Putamen (tissue), 1 donor: ENCODE measurements at places on chromosomes 7 and 10.

GRCh38 chr7:116231949-116232348 lies 21.6 kb downstream of the TES start:
- DNase-seq: no peak

DNA sequence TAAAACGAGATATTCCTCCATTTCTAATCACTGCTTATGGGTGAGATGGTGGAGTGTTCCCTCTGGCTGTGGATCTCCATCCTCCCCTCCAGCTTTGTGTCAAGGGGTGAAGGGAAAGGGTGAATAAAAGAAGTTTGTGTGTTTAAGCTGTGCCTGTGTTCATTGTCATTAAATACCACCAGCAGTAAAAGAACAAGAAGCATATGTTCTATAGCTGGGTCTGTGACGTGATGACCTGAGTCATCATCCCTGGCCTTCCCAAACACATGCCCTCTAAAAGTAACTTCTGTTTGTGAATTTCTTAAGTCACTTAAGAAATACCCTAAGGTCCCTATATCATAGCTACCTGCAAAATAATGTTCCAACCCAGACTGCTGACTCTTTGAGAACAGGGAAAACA lies 104.9 kb downstream of the PPP1R17 start:
- DNase-seq: no peak

DNA sequence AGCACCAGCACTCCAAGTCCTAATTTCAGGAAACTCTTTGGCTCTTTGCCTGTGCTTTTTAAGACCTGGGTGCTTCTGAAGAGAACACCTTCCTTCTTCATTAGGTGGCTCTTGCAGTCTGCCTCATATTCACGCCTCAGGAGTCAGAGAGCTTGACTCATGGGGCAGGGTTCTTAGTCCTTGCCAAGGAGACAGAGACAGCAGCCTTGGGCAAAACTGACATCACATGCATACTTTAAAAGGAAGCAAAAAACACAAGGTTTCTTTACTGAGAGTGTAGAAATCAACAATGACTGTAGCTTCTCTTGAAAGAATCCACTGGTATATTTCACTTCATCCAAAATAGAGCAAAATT lies 780.6 kb downstream of the INHBA start:
- DNase-seq: no peak

DNA sequence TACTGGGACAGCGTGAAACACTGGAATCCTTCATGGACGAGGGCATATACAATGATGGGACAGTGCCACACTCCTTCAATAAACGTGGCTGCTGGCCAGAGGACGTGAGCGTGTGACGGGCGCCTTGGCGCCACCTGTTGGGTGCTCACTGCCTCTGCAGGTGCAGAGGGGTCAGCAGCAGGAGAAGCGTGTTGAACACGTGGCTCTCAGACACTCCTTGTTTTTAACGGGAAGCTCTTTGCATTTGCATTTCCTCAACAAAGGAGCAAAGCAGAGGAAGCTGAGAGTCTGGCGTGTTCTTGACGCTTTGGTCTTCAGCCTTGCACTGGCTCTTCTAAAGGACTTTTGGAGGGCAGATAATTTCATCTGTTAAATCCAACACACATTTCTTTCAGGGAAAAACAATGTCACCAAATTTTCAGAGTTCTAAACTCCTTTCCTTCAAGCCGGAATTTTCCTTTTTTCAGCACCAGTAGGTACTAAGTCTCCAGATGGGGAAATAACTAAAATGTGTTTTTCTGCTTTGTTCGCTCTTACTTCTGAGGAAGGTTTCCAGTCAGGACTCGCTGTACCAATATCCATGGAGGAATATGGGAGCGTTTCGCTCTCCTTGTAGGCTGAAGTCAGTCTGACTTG lies 2.9 kb upstream of the GET4 start:
- DNase-seq: peak; percentile 81

- no peak for DNase-seq
Observed at GRCh38 chr7:91722831-91723230, 157.7 kb downstream of the MTERF1 start.

- DNase-seq: no peak
Observed at GRCh38 chr10:26215935-26216584, 514 bp upstream of the GAD2 start.

GRCh38 chr10:26044141-26044749 lies 110.2 kb downstream of the MYO3A start:
- DNase-seq: no peak

DNA sequence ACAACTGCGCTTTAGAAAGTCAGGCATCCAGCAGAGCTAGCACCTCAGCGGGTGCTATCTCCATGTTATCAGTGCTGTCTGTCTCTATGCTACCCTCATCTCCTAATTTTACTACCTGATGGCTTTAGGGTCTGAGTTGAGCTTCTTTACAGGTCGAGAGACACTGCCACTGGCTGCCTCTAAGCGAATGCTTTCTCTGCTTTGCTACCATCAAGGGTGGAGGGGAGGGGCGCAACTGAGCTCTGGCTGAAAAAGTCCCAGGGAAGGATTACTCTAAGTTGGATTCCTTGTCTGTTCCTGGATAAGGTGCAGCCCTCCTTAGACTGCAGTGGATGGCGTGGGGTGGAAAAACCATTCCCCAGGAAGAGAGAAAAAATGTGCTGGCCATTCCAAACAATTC lies 105.7 kb downstream of the CDK14 start:
- no peak for DNase-seq

DNA sequence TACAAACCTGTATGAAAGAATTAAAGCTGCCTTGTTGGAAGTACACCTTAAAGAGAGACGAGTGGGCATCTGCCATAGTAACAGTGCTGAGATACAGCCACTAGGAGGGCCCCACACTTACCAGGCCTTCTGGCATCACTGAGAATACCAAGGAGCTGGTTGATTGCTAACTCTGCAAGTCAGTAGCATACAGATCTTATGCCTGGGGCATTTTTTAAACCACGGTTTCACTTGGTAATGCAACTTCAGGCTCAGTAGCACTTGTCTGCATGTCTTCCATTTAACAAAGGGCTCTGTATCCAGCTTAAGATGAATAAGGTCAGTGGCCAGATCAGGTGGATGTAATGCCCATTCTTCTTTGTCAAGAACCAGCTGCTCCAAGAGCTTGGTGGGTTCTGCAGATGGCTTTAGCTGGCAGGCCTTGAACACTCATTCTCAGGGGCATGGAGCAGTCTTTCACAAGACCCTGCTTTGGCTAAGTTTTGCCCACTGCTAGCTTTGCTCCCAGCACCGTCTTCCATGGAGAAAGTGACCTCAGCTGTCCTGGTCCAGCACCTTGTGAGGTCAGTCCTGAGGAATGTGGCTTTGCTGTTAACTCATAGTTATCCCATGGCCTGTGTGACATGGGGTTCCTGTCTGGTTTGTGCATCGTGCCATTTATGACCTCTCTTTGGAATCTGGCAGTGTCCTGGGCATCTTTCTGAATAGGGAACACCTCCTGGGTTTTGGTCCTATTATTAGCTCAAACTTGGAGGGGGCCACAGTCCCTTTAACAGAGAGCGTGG lies 68.1 kb downstream of the BMPER start:
- DNase-seq: no peak

DNA sequence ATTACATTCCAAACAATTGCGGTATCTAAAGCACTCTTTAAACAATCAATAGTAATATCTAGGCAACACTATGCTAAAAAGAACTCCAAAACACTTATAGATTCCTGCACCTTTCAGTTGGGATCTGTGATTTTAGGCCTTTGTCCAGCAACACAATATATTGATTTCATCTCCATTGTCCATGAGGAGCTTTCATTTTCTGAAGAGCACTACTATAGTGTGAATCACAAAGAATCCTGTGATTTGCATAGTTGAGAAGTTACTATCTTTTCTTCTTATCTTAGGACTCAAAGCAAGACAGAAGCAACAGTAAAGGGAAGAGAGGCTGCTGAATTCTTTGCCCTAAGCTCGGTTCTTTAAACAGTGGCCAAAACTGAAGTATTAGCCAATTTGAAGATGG lies 846.8 kb downstream of the IPMK start:
- DNase-seq: no peak

- no peak for DNase-seq
Observed at GRCh38 chr10:69630651-69631400, 779 bp downstream of the FAM241B start.

DNA sequence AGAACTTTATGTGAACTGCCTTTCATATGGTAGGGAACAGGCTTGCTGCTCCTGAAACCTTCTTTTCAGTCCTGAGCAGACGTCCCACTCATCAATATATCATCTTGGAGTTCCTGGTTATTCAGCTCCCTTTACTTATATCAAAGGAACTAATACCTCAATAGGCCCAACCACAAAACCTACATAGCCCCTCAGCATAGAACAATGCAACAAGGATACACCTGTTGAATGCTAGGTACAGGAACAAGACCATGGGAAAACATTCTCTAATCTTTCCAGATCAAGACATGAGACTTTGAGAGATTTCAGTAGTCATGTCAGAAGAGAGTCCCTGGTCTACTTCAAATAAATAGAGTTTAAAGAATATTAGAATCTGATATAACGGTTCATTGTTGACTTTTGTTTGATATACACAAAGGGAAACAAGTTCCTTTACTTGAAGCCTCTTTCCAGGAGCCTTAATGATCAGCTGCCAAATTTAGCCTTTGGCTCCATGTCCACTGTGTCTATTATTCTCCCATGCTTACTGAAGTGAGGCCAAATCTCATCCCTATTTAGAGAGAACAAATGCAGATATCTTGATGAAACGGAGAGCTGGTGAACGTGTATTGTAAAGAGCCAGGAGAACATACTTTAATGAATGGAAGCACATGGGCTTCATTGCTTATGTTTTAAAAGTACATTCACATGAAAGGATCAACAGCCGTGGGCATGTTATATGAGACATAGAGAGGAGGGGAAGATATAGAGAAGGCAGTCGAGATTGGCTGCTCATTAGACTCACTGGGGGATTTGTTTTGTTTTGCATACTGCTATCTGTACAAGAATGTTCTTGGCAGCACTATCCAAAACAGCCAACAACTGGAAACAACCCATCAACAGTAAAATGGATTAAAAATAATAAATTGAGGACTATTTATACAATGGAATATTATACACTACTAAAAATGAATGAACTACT lies 9.5 kb downstream of the RHOBTB1 start:
- DNase-seq: no peak

DNA sequence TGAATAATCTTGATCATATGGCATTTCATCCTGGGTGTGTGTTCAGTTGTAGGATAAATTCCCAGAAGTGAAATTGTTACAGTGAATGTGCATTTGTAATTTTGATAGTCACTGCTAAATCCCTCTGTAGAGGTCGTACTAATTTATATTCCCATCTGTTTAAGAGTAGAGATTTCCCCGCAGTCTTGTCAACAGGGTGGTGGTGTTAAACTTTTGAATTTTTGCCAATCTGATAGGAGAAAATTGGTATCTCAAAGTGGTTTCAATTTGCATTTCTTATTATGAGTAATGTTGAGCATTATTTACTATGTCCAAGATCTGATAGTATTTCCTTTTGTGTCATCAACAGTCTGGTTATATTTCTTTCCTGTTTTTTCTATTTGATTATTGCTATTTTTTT lies 101.7 kb downstream of the AUTS2 start:
- DNase-seq: no peak
